ENCODE measurements at places on chromosomes 3 and 15.

DNA sequence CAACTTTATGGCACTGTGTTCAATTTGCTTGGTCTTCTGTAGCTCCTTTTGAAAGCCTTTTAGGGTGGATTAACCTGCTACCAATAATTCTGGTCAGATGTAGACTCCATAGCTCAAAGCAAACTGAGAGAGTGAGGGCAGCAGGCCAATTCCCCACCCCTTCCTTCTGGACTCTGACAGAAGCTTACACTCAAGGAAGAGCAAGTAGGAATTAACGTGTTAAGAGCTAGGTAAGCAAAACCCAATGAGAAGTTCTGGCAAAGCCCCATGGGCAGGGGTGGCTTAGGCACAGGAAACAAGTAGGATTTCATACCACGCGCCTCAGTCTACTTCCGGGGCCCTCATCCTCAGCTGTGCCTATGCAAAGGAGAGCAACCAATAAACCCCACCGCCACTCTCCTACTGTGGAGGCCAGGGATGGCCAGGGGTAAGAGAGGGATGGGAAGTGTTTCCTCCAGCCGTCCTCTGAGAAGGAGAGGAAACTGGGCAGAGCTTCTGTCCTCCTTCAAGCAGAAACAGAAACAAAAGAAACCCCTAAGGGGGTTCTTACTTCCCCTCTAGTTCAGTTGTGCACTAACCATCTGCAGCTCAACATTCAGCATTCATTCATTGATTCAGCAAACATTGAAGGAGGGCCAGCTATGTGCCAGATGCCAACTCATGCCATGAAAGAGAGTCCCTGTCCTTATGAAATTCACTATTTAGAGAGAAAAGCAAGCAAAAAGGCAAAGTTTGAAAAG, 12.6 kb downstream of the CCR5 start:
- DNase-seq, result no peak

DNA sequence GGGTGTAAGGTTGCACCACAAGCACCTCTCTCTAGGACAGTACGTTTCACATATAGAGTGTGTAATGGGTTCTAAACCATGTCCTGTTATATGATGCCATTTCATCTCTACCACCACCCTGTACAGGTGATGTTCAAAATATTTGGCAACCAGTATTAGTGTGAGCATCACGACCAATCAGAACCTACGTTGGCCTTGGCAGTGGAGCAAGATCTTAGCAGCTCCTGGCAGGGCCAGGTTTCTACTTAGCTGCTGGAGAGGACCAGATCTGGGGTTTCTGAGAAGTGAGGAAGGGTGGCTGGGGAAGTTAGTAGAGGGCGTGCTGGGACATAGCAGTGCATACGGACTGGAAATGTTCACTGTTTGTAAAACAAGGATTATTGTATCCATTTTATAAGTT, 23.1 kb upstream of the MITF start:
- no peak for DNase-seq

DNA sequence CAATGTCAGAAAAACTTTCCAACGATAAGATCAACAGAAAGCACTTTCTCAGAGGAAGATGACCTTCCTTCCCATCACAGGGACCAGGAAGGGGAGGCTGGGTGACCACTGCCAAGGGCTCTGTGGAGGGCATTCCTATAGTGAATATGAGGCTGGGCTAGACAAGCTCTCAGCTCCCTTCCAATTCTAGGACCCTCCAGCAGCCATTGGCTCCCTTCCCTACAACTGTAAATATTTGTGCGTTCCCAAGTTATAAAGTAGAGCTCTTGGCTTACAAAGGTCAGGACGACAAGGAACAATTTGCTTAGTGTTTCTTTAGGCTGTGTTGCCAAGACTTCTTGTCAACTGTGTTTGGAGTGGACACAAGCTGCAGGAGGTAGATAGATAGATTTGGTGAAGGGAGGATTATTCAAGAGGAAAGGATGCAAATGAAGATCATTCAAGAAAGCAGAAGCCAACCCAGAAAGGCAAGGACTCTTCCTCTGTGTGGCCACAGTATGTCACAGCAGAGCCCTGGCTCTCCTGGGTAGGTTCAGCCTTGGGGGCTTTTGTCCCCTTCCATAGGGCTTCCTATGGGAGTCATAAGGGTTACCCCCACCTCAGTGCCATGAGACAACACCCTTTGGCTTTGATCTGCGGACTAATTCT, 223.6 kb upstream of the TLE3 start:
- no peak for DNase-seq

DNA sequence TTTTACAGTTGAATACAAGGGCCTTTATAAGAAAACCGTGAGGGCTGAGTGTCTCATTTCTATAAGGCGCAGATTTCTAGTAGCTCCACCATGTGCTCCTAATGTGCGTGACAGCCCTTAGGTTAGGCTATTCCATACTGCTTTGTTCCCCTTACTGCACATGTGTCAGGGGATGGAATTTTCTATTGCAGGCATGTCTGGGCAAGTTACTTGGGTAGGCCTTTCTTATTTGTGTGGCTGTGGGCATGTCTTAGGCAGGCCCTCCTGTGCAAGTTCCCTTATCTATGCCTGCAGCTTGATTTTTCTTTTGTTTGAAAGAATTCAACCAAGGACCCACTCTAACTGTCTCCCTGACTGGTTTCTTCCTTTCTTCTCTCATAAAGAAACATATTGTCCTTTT, 434.2 kb upstream of the CNTN3 start:
- no peak for DNase-seq

All from frontal cortex (tissue), 4 donors.